Mesenteric fat pad (tissue), 1 donor: ENCODE measurements at places on chromosomes 7 and 10. TPM values are rescaled to one million over a fixed set of nuclear protein-coding genes. Genes with fewer than 3 reads are reported as not detected.

TMEM184A gene
- 0.16 TPM for total RNA-seq

TLX1 gene
- not detected for total RNA-seq

GRCh38 chr7:120742372-120742771, 115.6 kb downstream of the TSPAN12 start:
- DNase-seq: no peak

DNA sequence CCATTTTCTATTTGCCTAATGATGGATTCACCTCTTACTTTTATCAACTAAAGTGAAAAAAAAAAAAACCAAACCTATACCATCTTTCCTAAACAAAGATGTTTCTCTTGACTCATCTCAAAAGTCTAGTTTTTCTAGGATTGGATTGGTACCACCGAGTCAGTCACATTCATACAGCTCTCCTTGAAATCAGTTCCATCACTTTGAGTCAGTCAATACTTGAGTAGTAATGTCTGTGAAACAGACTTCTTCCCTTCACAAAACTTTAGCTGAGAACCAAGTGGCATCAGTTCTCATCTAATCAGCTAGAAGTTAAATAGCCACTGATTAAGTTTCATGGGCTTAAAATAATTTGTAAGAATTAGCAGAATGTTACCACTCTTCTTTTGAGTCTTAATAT, 13.3 kb downstream of the CDK6 start:
- no peak for DNase-seq

DNA sequence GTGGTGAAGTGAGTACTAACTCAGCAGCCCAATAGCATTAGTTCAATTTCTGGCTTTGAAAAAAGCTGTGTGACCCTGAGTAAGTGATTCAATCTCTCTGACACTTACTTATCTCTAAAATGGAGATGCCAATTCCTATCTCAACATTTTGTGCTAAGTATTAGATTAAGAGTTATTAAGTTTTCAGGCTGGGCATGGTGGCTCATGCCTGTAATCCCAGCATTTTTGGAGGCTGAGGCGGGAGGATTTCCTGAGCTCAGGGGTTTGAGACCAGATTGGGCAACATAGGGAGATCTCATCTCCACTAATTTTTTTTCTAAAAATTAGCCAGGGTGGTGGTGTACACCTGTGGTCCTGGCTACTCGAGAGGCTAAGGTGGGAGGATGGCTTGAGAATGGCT, 109.5 kb downstream of the PRTFDC1 start:
- DNase-seq: no peak

DNA sequence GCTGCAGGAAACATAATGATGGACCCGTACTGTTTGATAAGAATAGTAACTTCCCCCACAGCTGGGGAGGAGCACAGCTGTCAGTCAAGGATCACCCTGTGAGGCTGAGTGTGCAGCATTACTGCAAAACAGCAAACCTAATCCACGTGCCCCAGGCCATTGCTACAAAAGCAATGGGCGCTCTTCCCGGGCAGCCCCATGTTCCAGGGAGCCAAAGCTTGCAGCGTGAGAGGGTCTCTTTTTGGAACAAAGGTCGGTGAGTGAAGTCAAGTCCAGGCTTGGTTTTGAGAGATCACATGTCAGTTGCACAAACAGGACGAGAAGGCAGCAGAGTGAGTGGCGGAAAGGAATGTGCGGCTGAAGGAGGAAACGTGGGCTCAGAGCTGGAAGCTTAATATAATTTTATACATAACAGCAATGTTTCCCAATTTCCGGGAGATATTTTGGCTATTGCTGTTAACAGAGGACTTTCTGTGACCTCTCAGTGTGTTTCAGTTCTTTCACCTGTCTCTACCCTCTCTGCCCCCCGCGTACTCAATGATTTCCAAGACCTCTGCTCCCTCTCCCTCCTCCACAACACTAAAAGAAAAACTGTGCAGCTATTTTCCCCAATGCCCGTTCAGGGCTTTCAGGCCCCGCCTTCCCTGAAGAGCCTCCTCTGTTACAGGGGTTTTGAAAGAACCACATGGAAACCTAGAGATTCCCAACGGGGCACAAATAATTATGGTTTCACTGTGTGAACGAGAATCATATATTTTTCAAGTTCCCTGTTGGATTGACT, 128.9 kb downstream of the MTPAP start:
- DNase-seq: no peak
